ENCODE measurements at places on chromosomes 6 and 20. TPM values are rescaled to one million over a fixed set of nuclear protein-coding genes. Genes with fewer than 3 reads are reported as not detected.

GRCh38 chr6:90328004-90328403, 31.4 kb upstream of the BACH2 start:
- no peak for DNase-seq

GRCh38 chr6:137910843-137911456, 43.9 kb downstream of the TNFAIP3 start:
- DNase-seq, result no peak

GRCh38 chr6:26358511-26358981, 6.5 kb upstream of the BTN3A2 start:
- DNase-seq, result peak; percentile 19

- no peak for DNase-seq
These were observed 114.9 kb upstream of the DST start for GRCh38 chr6:56757588-56757984.

GRCh38 chr20:48149902-48150301, 364.6 kb upstream of the SULF2 start:
- no peak for DNase-seq

DNA sequence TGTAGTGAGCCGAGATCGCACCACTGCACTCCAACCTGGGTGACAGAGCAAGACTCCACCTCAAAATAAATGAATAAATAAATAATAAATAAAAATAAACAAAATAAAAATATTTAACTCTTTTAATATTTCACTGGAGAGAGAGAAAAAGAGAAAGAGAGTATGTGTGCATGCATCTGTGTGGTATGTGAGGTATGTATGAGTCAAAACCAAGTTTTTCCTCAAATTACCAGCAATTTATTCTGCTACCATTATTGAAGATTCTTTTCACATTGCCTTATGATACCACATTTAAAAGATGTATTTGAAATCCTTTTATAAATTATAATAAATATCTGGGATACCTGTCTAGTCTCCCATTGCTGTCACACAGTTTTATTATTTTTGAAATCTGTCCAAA, 122.1 kb downstream of the CD164 start:
- no peak for DNase-seq

DNA sequence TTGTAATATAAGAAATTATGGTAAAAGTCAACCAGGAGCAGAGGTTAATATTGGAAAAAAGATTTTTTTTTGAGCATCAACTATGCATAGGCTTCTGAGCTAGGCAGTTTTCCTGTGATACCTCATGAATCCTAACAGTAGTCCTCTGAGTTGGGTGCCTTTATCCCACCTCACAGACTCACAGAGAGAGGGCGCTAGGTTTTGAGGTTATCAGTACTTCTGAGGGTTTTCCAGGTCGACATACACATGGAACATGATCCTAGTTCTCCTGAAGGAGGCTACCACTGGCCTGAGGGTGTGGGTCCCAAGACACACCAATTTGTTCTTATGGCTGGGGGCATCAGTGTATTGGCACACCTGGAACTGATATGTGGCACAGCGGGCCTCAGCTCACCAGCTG, 358.8 kb upstream of the JAG1 start:
- no peak for DNase-seq

DNA sequence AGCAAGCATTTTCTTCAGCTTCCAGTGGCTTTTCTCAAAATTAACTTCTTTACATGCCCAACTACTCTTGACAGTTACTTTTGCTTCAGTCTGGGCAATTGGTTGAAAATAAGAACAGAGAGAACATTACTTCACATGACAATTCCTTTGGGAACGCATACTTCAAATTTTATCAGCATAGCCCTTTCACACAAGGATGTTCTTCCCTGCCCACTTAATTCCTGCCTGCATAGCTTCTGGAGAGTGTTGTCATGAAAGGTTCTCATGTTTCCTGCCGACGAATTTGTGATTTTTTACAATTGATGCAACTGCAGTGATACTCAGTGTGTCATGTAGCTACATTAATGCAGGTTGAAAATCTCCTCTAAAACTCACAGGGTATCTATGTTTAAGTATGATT, 22.0 kb upstream of the SNRNP48 start:
- DNase-seq, result no peak

DNA sequence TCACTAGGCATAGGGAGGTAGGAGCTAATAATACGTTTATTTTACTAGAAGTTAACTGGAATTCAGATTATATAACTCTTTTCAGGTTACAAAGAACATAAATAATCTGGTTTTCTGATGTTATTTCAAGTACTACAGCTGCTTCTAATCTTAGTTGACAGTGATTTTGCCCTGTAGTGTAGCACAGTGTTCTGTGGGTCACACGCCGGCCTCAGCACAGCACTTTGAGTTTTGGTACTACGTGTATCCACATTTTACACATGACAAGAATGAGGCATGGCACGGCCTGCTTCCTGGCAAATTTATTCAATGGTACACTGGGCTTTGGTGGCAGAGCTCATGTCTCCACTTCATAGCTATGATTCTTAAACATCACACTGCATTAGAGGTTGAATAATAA, 1.1 kb downstream of the HFE start:
- DNase-seq, result no peak

MLN gene
- total RNA-seq, result not detected

GLO1 gene
- 23.9 TPM for total RNA-seq

DNA sequence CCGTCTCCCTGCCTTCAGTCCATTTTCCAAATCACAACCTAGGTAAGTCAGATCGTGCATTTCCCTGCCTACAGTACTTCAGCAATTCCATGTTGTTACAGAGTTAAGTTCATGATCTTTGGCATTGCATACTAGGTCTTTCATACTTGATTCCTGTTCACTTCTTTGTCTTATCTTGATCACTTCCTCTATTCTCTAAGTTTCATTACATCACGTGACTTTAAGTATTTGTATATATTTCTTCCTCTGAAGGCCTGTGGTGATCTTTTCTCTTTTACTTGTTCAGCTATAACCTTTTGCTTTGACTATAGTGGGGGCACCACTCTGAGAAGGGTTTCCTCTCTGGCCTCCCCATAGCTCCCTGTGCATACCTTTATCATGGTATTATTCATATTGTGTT, 100.2 kb downstream of the TRMT11 start:
- DNase-seq, result no peak

LKAAEAR1 gene
- total RNA-seq, result 0.42 TPM

DNA sequence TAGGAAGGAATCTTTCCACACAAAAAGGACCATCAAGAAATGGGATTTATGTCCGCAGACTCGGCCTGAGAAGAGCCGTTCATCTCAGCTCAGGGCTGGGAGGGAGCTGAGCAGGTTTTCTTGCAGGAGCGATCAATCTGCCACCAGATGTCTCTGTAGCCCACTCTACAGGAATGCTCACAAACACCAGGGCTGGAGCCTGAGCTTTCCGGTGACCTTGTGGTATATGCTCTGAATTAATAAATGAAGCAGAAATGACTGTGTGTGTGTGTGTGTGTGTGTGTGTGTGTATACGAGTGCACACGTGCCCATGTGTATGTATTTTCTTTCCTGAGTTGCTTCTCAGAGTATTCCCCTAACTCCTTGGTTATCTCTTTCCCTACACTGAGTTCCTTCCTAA, 12.0 kb downstream of the CD83 start:
- DNase-seq, result peak; percentile 22

- DNase-seq, result no peak
These were observed 9.6 kb upstream of the RIMS4 start for GRCh38 chr20:44819936-44820335.

GRCh38 chr6:155147958-155148663, 115.7 kb upstream of the CLDN20 start:
- no peak for DNase-seq
